Stimulated activated CD8-positive, alpha-beta memory T cell treated with anti-CD3 and anti-CD28 coated beads, Interleukin-4, amount 100 ng/mL, for 1 hour (primary cell): ENCODE measurements at places on chromosomes 13 and 19.

DNA sequence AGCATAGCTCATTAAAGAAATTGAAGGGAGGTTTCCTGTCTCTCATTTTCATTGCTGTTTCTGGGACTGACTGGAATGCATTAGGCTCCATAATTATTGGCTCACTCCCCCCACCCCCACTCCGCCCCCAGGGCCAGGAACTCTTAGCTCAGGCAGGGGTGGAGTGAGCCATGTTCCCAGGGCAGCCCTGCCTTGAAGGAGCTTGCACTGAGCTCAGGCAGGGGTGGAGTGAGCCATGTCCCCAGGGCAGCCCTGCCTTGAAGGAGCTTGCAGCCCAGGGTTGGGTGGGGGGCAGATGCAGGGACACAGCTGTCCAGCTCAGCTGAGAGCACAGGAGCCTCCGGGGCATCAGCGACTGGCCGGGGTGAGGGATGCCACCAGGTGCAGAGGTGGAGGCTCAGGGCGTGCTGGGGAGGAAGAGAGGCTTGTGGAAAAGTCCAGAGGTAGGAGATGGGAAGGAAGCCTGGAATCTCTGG lies 39.1 kb upstream of the TFDP1 start:
- no peak for DNase-seq

DNA sequence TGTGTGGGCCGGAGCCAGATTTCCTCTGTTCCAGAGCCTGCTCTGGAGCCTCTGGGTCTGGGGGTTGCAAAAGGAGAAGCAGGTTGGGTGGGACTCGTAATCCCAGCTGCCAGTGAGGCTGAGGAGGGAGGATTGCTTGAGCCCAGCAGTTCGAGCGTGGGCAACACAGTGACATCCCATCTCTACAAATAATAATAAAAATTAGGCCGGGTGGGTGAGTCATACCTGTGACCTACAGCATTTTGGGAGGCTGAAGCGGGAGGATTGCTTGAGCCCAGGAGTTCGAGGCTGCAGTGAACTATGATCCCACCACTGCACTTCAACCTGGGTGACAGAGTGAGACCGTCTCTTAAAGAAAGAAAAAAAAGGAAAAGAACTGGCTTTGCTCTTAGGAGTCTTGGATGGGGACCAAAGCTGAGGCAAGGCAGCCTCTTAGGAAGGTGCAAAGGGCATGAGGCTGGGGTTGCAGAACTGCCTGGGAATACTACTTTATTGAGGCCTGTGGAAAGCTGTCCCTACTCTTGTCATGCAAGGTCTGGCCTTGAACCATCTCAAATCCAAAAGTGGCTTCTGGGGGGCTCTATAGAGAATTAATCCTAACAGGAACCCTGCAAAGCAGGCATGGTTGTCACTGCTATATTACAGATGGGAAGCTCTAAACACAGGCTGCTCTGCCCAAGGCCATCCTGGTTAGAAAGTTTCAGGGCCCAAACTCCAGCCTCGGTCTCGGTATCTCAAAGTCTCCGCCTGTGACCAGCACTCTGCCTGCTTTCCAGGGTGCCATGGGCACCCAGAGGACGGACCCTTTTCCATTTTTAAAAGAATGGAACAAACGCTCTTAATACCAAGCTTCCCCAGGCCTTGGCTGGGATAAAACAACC lies 880 bp upstream of the C19orf12 start:
- DNase-seq, result no peak

DNA sequence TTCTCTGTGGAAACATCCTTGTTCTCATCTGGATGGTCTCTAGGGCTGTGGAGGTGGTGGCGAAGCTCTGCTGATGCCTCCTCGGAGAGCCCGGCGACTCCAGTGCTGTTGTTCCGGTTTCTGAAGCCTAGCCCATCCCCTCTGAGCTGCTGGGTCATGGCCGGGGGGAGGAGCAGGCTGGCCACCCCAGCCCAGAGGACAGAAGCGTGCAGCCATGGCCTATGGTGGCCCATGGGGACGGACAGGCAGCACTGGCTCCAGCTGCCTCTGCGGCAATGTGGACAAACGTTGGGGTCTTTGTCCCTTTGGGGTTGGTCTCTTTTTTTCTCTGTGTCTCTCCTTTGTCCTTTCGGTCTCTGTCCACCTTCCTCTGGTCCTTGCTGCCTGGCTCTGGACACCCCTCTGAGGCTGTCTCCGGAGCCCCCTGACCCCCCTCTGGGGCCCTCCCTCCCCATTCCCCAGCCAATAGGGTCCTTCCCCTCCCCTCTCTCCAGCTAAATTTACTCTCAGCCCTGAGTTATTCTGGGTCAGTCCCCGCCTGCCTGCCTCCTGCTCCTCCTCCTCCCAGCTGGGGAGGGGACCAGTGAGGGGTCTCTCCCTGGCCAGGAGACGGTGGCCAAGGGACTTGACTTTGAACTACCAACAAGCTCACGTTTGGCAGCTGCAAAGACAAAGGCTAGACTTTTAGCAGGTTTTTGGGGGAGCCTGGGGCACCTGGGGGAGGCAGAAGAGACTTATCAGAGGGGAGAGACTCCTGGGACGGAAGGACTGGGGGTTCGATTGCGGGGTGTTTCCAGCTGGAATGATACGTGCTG lies at the start of gene HRC:
HRC (minus strand) TSS at position 392 of the 815 bp plus-strand sequence; CDS start at position 233, 159 bp downstream.
- no peak for DNase-seq

DNA sequence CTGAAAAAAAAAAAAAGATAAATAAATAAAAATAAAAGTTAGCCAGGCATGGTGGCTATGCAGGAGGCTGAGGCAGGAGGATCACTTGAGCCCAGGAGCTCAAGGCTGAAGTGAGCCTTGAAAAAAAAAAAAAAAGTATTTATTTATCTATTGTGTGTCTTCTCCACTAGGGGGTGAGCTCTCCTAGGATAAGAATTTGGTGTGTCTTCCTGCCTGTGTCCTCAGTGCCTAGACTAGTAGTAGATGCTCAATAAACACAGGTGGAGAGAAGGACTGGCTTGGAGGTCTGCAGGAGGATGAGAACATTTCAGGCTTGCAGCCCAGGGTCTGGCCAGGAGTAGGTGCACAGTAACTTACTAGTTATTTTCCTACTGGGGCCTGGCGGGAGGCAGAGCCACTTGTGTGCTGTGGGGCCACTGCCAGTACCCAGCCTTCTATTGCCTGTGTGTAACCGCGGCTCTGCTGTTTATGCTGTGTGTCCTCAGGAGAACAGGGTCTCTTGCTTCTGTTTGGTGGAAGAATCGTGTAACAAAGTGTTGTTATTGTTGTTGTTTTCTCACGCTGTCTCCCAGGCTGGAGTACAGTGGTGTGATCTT lies 5.4 kb downstream of the LMTK3 start:
- no peak for DNase-seq

DNA sequence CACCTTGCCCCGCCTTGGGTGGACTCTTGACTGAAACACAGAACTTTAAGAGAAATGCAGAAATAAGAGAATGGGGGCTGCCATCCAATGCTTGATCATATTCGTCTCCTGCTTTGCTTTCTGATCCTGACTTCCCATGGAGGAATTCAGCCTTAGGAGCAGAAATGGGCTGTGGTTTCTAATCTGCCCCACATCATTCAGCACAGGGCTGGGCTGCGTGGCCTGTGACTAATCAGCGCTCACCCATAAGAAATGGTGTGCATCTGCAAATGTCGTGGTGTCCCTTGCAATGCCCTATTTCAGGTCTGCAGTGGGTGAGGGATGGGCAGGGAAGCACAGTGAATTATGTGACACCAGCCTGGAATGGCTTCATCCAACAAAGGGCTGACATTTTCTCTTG lies 60.7 kb upstream of the URI1 start:
- DNase-seq, result no peak

GRCh38 chr13:79360095-79360494 lies 46.0 kb downstream of the RBM26 start:
- no peak for DNase-seq

DNA sequence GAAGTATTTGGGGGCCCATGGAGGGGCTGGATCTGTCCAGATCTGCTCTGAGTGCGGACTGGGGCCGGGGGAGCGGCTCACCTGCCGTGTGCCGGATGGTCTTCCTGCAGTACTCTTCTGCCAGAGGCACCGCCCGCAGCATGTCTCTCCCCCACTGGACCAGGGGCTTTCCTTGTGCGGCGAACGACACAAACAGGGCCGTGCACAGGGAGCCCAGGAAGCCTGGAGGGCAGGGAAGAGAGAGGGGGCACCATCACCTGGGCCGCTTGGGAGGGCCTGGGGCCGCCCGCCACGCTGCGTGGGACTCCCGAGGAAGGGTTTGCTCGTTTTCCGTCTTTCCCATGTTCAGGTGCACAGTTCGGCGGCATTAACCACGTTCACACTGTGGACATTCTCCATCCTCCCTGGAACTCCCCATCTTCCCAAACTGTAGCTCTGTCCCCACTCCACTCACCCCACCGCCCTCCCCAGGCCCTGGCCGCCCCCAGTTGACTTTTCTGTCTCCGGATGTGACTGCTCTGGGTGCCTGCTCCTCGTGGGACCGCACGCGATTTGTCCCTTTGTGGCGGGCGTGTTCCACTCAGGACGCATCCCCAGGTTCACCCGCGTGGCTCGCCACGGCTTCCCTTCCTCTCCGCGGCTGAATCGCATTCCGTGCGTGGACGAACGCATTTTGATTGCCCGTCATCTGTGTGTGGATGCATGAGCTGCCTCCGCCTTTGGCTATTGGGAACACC lies 24.2 kb downstream of the ADPRHL1 start:
- no peak for DNase-seq

DNA sequence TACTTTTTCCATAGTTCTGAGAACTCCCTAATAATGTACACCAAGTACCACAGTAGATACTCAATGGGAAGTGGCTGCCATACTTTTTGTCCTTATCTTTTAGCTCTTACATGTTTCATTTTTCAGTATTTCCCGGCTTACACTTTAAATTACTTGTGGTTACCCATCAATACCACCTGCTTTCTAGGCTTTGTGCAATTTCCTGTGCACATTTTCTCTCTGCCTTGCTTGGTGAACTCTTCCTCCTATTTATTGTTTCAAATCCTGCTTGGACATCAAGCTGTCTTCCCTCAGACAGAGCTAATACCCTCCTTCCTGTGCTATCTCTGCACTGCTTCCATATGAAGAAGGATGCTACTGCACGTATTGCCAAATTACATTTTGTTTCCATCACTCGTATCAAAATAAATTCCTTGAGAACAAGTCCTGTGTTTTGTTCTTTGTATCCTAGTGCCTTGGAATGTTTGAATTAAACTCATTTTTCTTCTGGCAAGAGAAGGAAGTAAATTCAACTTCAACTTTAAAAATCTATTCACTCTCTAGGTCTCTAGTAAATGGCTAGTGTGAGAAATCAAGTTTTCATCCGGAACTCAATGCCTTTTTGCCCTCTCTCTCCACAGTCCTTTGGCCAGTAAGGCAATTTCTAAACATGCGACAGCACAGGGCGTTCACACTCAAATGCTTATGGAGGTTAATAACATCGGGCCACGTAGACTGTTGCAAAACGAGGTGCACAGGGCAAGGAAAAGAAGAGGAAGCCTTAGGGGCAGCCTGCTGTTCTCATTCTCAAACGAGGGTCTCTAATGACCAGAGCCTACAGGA lies 5.6 kb downstream of the ZAR1L start:
- DNase-seq, result no peak

GRCh38 chr13:98201984-98202383 lies 24.9 kb upstream of the RNF113B start:
- DNase-seq, result no peak

DNA sequence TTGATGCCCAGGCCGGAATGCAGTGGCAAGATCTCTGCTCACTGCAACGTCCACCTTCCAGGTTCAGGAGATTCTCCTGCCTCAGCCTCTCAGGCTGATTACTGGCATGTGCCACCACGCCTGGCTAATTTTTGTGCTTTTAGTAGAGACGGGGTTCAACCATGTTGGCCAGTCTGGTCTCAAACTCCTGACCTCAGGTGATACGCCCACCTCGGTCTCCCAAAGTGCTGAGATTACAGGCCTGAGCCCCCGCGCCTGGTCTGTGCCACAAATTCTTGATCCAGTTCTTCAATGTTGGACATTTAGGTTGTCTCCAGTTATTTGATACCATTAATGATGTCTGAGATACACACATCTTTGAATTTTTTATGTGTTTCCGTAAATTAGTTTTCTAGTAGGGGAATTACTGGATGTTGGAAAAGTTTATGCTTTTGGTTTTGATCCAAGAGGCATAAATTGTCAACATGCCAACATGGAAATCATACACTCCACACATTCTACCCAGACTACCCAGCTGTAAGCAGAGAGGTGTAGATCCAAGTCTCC lies 525 bp upstream of the COG3 start:
- DNase-seq, result no peak
